SK-N-DZ (cell line): ENCODE measurements at places on chromosomes 13 and 19.

DNA sequence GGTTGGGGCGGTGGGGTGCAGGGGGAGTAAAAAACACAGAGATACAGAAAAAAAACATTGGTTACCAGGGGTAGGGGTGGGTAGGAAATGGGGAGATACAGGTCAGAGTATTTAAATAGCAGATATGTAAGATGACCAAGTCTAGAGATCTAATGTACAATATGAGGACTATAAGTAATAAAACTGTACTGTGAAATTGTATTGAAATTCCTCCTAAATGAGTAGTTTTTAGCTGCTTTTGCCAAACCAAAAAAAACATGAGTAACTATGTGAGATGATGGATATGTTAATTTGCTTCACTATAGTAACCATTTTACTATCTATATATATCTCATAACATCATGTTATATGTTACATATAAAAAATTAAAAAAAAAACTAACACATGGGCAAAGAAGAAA, 29.6 kb downstream of the VWA8 start:
- no peak for DNase-seq

GRCh38 chr13:30376426-30377311, 45.6 kb upstream of the UBE2L5 start:
- DNase-seq: no peak

DNA sequence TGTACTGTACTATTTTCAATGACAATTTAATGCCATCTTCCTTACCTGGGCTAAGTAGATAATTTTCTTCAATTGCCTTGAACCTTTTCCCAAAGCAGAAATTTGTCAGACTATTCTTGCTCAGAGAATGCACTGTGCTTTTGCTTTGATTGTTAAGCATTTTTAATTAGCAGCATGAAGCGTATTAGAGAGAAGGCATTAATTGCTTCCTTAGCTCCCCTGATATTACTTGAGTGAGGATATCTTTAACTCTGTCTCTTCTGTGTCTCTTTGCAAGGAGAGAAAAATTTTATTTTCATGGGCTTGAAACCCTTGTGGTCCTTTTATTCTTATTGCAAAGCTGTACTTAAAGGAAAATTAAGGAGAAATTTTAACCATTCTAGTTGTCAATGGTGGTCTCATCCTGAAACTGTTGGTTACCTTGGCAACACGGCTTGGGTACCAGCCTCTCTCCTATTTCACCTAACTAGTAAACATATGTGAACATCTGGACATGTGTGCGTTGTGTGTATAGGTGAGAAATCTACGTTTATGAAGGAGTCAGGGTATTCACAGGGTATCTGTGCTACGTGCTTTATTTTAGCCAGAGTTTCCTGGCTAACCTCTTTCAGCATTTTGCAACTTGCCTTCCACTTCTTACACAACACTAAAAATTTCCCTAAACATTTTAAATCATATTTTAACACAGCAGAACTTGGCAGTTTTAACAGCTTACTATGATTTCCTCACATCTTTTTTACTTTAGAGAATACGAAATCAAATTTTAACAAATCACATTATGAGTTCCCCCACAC, 225.5 kb downstream of the KLF5 start:
- DNase-seq: no peak

GRCh38 chr13:96993634-96994016, 651 bp downstream of the OXGR1 start:
- no peak for DNase-seq

DNA sequence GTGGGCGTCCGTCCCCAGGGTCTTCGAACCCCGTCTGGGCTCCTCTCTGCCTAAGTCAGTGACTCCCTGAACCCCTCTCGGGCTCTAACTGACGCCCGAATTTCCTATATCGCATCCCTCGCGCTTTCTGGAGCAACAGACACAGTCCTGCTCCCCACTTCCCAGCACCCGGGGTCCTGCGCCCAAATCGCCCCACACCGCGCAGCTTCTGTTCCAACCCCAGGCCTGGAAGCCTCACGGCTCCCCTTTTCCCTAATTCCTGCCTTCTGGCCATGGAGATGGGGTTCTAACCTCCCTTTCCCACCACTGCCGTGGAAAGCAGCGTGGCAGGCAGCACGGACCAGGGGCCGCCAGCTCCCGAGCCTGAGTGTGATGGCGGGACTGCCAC, 1.6 kb upstream of the GRTP1 start:
- no peak for DNase-seq

- DNase-seq: no peak
These were observed 1.2 kb downstream of the INAFM1 start for GRCh38 chr19:47275791-47276461.

DNA sequence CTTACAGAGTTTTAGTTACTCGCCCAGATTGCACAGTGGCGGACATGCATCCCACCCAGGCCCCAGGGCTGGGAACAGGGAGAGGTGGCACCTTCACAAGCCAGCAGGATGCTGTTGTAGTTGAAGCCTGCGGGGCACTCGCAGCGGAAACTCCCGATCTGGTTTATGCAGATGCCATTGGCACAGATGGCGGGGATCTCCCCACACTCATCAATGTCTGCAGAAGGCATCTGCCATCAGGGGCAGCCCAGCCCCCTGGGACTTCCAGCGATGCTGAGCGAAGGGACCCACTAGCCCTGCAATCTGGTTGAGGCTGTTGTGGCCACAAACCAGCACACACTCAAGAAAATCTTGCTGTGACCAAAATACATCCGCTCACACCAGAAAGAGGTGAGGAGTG, 44.6 kb downstream of the CCL25 start:
- DNase-seq: no peak

GRCh38 chr19:15727724-15728123, at the start of gene OR10H2:
Gene OR10H2 (plus strand): TSS chr19:15728024. CDS start chr19:15728044, 20 bp downstream.
- DNase-seq: no peak

- DNase-seq: no peak
These were observed 553.5 kb downstream of the MYO16 start for GRCh38 chr13:109182777-109183465.

- peak; percentile 75 for DNase-seq
These were observed 13.3 kb upstream of the ISYNA1 start for GRCh38 chr19:18450931-18451836.

DNA sequence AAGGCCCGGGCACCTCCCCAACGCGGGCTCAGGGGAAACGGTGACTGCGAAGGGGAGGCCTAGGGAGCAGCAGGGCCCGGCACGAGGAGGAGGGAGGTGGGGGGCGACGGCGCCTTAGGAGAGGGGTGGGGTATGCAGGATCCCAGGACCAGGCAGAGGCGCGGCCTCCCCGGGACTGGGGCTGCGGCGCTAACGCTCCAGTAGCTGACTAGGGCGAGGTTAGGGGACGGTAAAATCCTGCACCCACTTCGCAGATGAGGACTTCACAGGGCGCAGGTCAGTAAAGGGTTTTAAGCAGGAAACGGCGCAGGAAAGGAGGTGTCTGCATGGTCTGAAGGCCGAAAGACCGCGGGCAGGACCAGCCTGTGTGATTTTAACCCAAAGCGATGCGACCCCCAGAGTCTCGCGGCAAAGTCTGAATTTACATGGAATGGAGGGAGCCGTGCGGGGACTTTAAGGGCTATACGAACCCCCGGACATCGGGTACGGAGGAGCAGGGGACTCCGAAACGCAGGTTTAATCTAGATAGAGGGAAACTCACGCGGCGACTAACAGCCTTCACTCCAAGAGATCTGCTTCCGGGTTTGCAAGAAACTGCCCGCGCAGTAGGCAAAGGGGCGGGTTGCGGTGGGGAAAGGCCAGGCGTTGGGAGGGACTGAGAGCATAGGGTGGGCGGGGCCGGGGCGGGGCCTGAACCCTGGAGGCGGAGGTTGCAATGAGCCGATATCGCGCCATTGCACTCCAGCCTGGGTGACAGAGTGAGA, at the start of gene ZNF665:
TSS of gene ZNF665 (minus strand) at position 588 of the 764 bp plus-strand sequence. CDS start 10,460 bp downstream, outside the sequence.
- peak; percentile 79 for DNase-seq

- no peak for DNase-seq
These were observed 342.7 kb upstream of the SGCG start for GRCh38 chr13:22837980-22838647.

DNA sequence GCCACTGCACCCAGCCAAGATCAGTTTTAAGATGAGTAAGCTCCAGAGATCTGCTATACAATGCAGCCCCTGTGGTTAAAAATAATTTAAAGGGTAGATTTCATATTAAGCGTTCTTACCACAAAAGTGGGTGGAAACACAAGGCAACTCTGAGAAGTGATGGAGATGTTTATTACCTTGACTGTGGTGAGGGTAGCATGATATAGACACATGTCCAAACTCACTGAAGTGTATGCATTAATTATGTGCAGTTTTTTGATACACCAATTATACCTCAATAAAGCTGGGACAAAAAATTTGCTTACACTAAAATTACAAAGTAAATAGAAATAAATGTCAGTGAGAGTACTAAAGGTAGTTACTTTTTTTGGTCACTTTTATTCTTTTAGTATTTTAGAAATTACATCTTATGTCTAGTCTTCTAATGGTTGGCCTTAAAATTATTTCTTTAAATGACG, 696.5 kb downstream of the UQCRFS1 start:
- no peak for DNase-seq

GRCh38 chr13:107421951-107422350, 793.4 kb downstream of the LIG4 start:
- no peak for DNase-seq

GRCh38 chr13:32537580-32538142, 934 bp downstream of the N4BP2L2 start:
- DNase-seq: no peak

GRCh38 chr13:102327119-102327617, 74.7 kb downstream of the FGF14 start:
- DNase-seq: no peak

DNA sequence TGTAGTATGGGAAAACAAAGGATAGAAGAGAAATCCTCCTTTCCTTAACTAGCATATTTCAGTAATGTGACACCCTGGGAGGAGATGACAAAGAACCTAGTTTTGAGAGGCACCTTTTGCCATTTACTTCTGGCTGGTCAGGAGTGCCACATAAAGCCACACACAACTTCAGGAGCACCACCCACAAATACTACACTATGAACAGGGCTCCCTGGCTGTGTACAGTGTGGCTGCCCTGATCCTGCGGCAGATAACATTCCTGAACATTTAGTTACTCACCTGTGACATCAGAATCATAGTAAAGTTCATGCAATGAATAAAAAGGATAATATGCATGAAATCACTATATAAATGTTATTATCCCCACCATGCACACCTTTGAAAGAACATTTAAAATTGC, 17.4 kb upstream of the IRS2 start:
- DNase-seq: no peak

DNA sequence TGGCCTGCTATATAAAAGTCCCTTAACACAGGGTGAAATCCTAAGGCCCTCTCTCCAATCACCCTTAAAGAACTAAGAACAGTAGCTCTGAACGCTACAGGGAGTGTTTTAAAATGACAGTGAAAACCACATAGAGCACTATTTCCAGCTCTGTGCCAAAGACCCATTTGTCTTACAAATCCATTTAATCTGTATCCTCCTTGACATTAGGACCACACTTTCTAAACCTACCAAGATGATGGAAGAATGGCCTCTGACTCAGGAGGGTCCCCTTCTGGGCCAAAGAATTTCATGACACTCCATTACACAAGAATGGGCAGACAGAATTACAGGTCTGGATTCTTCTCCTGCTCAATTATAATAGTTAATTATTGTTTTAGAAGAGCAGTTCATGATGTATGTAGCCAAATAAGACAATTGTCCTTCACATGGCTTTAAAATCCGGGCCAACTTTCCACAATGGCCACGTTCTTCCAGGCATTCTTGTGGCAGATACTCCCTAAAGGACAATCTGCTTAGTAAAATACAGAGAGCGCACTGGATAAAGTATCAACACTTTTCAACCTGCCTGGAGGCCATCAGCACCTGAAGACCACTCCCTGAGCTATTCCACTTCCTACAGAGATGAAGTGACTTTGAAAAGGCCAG, 61.0 kb downstream of the STK24 start:
- DNase-seq: no peak

GRCh38 chr13:38647312-38647711, 39.6 kb upstream of the FREM2 start:
- DNase-seq: no peak

DNA sequence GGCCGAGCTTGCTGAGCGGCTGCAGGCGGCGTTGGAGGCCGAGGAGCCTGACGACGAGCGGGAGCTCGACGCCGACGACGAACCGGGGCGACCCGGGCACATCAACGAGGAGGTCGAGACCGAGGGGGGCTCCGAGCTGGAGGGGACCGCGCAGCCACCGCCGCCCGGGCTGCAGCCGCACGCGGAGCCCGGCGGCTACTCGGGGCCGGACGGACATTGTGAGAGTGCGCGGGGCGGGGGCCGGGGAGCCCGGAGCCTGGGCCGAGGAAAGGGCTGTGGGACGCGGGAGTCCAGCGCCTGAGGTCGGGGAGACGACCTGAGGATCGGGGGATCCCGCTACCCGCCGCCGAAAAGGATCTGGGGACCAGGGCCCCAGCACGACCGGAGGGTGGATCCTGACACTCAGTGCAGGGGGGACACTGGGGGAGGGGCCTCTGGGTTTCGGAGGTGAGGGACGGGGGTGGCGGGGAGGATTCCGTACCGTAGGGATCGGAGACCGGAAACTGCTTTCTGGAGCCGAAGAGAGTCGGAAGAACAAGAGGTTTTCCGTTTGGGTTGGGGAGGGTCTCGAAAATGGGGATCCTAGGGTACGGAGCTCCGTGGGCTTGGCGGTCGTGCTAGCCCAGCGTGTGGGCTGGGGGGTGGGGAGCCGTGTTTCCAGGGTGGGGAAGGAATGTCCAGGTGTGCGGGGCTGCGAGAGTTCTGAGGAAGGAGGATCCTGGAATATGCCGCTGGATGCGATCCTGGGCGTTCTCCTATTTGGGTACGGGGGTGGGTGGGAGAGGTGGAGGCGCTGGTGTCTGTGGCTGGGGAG, 616 bp downstream of the HNRNPUL1 start:
- no peak for DNase-seq

GRCh38 chr19:51820831-51821446, 26.0 kb downstream of the FPR3 start:
- no peak for DNase-seq

- no peak for DNase-seq
These were observed 34.1 kb downstream of the F2RL3 start for GRCh38 chr19:16922949-16923348.

GRCh38 chr19:29526730-29527499, 1.1 kb downstream of the VSTM2B start:
- no peak for DNase-seq

GRCh38 chr13:45108716-45109101, 11.6 kb upstream of the GTF2F2 start:
- DNase-seq: no peak

DNA sequence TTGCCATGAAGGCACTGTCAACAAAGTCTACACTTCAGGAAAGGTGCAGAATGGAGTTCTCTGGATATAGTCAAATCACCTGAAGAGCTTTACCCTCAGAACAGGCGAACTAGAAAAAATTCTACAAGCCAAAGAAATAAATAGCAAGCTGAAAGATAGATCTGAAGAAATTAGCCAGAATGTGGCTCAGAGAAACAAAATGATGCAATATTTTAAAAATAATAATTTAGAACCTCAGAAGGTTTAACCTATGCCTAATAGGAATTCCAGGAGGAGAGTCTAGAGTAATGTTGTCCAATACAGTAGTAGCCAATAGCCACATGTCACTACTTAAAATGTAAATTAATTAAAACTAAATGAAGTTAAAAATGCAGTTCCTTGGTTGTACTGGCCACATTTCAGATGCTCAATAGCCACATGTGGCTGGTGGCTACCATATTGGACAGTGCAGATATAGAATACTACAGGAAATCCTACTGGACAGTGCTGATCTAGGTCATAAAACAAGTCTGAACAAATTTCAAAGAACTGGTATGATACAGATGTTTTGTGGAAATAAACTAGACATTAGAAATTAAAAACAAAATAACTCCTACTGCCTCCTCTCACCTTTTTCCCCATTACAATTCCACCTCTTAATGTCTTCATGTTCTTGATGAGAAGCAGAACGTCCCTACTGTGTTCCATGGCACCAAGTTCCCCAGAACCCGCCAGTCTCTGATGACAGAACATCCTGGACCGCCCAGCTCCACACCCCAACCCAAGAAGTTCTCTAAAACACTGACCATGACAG, 679 bp upstream of the CDADC1 start:
- no peak for DNase-seq
